ENCODE measurements at places on chromosomes 1 and 21. TPM values are rescaled to one million over a fixed set of nuclear protein-coding genes. Genes with fewer than 3 reads are reported as not detected.
A peak's percentile ranks its signal among the peaks of the same experiment; 100 is the strongest.

GRCh38 chr1:27086026-27086425 lies 68.9 kb downstream of the SLC9A1 start:
- no peak for DNase-seq

DNA sequence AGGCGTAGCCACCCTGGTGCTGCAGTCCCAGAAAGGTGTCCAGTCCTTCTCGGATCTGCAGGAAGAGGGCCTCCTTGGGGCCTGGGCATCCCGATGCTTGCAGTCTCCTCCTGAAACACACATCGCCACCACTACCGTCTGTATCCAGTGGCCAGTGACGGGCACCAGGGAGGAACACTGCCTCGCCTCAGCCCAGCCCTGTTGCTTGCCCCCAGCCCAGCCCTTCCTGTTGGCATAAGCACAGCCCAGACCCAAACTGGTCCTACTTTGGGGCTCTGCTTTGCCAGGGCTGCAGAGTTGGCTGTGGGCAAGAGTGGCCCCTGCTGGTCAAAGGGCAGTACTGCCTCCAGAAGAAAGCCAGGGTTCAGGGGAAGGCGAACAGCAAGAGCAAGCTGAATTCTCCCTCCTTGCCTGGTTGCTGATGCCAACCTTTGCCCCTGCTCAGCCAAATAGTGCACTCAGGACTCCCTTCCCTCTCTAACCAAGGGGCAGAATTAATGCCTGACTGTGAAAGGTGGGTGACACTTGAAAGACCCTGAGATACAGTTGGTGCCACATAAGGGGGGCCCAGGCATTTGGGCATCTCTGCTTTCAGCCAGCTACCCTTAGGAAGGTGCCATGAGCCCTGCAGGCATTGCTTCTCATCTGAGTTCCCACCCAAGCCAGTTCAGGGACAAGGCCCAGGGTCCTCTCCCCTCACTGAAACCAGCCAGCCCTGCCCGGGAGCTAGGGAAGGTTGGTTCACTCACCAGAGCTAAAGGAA lies 11.1 kb upstream of the ARHGEF2 start:
- no peak for DNase-seq

DNA sequence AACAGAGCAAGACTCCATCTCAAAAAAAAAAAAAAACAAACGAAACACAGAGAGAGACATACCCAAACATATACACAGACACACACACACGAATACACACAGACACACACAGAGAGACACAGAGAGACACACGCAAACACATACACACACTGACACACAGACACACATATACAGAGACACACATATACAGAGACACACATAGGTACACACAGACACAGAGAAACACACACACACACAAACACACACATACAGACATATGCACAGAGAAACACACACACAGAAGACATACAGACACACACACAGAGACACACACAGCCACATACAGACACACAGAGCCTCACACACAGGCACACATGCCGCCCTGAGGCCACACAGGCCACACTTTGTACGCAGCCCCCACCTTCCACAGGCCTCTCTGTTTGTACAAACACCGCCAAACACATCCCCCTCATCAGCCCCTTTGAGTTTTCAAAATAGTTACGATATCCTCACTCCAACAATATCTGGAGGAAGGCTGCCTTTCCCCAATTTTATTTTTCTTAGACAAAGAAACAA lies 57.5 kb upstream of the ABCG1 start:
- no peak for DNase-seq

DNA sequence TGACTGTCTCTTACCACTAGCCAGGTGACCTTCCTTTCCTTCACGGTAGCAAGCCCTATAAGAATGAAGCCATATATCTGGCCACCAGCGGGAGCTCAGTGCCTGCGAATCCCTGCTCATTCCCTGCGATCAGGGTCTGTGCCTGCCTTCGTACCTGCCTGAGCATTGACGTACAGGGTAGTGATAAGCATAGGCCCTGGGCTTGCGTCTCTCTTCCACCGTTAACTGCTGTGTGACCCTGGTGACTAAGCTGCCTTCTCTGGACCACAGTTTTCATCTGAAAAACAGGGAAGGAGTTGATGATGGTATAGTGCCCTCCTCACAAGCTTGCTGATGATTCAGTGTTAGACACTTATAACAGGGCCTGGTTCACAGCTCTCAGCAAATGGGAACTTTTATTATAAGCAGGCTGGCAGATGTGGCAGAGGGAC lies 4.1 kb downstream of the ZC3H12A start:
- no peak for DNase-seq

DNA sequence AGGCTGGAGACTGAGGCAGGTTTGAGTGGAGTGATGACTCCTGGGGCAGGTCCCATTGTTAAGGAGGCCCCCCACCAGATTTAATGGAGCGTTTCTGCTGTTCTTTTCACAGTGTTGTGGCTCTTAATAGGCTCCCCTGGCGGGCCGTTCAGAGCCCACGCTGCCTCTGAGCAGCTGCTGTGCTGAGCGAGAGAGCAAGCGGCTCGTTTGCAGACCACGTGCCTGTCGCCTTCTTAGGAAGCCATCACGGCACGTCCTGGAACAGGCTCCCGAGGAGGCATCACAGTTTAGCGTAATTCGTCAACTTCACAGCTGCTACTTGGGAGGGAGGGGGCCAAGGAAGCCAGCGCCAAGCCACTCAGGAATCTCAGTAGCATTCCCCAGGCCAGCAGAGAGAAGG lies 70.5 kb upstream of the CTTNBP2NL start:
- DNase-seq, result no peak

- DNase-seq, result no peak
Observed at GRCh38 chr1:76951153-76951552, 83.9 kb downstream of the ST6GALNAC5 start.

GRCh38 chr1:145979746-145980456 lies 15.4 kb downstream of the POLR3GL start:
- no peak for DNase-seq

DNA sequence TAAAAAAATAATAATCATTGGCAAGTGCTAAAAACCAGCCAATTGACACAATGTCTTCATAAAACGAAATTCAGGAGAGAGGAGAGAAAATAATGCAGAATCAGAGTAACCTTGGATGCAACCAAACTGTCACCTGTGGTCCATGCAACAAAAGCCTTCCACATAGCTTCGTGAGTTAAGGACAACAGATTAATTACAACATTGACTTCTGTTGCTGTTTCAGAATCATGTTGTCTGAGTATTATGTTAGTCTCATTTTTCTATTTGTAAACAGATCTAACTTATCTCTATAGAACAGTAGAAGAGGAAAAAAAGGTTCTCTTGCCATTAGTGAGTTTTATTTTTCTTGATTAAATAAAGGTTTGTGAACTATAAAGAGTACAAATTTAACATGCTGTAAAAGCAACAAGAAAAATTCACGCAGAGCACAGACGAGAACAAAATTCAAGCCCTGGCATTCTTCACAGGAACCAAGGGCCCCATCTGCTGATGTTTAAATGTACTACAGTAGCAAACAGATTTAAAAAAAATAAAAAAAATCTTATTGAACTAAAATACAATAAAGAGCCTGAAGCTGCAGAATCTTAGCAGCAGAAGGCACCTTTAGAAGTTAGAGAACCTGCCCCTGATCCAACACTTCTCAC lies 381.1 kb upstream of the PKN2 start:
- DNase-seq, result no peak

GRCh38 chr1:236746785-236747184 lies 48.3 kb upstream of the MTR start:
- no peak for DNase-seq

DNA sequence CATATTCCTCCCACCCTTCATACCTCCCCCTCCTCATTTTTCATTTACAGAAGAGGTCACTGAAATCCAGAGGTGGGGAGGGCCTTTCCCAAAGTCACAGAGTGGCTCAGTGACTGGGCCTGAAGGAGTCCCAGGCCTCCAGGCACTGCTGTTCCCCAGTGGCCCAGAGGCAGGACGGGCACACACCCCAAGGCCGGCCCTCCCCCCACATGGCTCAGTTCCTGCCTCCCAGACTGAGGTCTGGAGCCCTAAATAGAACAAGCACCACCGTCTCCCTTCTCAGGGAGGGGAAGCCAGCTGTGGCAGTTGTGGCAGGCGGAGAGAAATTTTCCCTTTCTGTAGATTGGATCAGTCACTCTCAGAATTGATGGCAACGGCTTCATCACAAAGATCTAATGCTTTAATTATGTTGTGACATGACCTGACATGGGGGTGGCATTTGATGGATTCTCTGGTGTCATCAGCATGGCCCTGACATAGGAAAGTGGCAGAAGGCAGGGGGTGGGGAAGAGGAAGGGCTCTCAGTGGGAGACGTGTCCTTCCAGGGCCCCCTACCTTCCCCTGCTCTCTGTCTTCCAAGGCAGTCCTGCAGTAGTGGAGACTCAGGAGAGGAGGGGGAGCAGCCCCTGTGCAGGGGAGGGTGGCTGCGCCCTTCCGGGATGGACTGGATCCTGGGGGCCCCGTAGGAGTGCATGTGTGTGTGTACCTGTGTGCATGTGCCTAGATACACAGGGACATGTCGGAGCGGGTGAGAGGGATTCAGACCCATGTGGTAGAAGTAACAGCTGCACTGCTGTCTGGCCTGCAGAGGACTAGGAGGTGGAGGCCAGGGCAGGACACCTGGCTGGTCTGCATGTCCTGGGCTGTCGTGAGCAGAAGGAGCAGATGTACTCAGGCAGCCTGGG lies 41.2 kb upstream of the FOXO6 start:
- no peak for DNase-seq

GRCh38 chr1:175191659-175192058 lies 917 bp downstream of the KIAA0040 start:
- DNase-seq, result no peak

DNA sequence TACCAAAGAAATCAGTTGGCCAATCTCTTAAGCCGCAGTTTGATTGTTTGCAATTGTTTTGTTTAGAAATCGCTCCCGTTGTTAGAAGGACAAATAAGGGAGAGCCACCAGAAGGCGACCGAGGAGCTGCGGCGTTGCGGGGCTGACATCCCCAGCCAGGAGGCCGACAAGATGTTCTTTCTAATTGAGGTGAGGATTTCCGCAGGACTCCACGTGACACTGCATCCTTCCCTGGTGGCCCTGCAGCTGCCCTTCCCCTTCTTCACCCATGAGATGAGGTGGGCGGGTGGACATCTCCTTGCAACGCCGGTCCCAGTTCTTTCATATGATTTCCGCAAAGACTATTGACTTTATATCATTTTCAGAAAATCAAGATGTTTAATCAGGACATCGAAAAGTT lies 27.2 kb upstream of the MX1 start:
- DNase-seq, result no peak

DNA sequence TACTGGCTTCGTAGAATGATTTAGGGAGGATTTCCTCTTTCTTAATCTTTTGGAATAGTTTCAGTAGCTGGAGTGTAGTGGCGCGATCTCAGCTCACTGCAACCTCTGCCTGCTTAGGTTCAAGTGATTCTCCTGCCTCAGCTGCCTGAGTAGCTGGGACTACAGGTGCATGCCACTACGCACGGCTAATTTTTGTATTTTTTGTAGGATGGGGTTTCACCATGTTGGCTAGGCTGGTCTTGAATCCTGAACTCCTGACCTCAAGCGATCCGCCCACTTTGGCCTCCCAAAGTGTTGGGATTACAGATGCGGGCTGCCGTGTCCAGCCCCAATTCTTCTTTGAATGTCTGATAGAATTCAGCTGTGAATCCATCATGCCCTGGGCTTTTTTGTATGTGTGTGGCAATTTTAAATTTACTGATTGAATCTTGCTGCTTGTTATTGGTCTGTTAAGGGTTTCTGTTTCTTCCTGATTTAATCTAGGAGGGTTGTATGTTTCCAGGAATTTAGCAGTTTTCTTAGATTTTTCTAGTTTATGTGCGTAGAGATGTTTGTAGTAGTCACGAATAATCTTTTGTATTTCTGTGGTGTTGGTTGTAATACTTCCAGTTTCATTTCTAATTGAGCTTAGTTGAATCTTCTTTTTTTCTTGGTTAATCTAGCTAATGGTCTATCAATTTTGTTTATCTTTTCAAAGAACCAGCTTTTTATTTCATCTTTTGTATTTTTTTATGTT lies 15.3 kb downstream of the MAN1C1 start:
- no peak for DNase-seq

DNA sequence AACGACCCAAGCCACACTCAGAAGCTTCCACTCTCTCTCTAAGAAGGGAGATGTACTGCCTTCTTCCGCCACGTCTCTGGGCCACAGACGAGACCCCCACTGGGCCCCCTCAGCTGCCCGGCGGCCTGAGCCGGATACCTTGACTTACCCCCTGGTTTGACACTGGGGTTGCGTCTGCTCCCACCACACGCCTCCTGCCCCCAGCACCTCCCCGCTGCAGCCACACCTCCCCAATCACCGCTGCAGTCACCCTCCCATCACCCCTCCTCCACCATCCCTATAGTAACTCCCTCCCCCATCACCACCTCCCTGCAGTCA lies 10.7 kb downstream of the PANK4 start:
- DNase-seq, result no peak

- peak; percentile 27 for DNase-seq
Observed at GRCh38 chr1:186082235-186082937, 292.7 kb downstream of the TPR start.

GRCh38 chr1:147377263-147378246 lies 135.1 kb downstream of the CHD1L start:
- no peak for DNase-seq

- DNase-seq, result no peak
Observed at GRCh38 chr1:208190784-208191183, 53.4 kb downstream of the PLXNA2 start.

DNA sequence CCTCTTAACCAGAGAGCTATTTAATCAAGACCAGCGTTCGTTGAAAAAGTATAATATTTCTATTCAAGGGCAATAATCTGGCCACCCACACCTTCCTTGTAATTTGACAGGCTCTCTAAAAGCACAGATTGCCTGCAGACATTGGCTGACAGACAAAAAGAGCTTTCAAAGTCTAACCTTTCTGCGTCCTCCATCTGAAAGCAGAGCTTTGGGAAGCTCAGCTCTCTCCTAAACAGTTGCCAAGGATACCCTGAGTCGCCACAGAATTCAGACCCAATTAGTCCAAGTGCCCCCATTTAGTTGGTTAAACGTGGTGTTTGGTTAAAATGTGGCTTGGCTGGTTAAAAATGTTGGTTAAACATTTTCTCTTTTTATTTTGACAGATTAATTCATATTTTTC lies 33.7 kb upstream of the PLA2G2C start:
- DNase-seq, result no peak

- no peak for DNase-seq
Observed at GRCh38 chr1:65238010-65238409, 71.3 kb upstream of the DNAJC6 start.

GRCh38 chr1:169513208-169513607 lies 27.5 kb upstream of the SLC19A2 start:
- DNase-seq, result no peak

The GLIS1 gene
- polyA plus RNA-seq, result 1.7 TPM

The RNU1-1 gene
- not detected for polyA plus RNA-seq

The FCAMR gene
- polyA plus RNA-seq, result 5.9 TPM

The PLA2G2F gene
- polyA plus RNA-seq, result not detected

The RNU1-3 gene
- polyA plus RNA-seq, result not detected

The AMY1C gene
- polyA plus RNA-seq, result not detected

The GLRX2 gene
- 11.2 TPM for polyA plus RNA-seq

The MX2 gene
- polyA plus RNA-seq, result 1.6 TPM

The RHD gene
- polyA plus RNA-seq, result 0.56 TPM

The AHCTF1 gene
- polyA plus RNA-seq, result 60.4 TPM

The DDI2 gene
- polyA plus RNA-seq, result 18.2 TPM

The OR14A16 gene
- not detected for polyA plus RNA-seq
